ENCODE measurements at places on chromosomes 2 and 18.

DNA sequence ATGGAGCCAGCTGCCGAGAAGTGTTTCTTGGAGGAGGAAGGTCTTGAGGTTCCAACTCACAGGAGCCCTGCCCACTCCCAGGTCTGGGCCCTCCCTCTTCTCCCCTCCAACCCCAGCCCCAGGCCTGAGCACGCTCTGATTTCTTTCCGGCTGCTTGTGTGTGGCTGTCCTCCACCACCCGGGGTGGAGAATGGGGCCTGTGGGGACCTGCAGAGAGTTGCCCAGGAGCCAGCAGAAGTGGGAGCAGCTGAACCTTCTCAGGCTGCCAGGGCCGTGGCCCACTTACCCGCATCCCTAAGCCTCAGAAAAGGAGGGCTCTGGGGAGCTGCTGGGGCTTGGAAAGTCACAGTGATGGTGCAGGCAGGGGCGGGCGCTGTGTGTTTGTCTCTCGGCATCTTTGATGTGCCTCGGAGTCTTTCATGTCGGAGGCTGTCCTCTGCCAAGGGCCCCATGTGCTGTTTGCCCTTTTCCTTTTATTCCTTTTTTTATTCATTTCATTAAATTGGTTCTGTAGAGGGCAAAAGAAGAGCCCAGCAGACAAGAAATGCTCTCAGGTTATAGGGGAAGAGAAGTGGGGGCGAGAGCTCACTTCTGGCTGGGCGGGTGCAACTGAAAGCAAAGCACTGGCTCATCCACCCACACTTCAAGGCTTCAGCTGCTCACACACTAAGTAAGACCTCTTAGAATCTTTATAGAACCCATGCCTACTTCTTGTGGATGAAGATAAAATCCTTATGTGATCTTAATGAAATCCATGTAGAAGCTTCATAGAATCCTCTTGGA is 52.5 kb downstream of the SDC1 start:
- DNase-seq = no peak

- peak; percentile 34 for DNase-seq
These were observed 14.5 kb downstream of the IAH1 start for GRCh38 chr2:9488583-9489547.

DNA sequence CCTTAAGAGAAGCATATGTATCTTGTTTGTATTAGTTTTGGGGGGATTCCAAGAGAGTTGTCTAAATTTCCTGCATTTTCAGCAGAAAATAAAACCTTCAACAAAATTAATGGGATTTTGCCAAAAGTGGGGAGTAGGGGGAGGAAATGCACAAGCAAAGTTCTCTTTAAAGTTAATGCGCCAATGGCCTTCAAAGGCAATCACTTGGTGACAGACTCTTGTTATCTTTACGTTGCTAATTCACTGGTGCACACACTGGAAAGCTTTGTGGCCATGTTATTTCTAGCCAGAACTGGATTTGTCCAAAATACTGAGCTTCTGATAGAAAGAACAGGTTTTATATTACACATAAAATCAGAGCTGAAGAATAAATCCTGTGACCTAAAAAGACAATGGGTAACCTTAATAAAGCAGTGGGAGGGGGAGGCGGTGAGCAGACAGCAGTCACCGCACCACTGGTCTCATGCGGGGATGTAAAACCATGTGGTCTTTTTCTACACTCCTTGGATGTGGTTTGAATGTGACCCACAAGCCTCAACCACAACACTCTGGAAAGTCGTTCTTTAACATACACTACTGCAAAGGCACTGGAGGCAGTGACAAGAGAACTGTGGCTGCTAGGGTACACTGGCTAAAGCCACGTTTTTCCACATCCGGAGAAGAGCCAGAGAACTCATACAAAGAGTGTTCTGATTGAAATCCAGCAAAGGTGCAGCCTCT is 176.9 kb upstream of the SMAD7 start:
- DNase-seq = no peak

DNA sequence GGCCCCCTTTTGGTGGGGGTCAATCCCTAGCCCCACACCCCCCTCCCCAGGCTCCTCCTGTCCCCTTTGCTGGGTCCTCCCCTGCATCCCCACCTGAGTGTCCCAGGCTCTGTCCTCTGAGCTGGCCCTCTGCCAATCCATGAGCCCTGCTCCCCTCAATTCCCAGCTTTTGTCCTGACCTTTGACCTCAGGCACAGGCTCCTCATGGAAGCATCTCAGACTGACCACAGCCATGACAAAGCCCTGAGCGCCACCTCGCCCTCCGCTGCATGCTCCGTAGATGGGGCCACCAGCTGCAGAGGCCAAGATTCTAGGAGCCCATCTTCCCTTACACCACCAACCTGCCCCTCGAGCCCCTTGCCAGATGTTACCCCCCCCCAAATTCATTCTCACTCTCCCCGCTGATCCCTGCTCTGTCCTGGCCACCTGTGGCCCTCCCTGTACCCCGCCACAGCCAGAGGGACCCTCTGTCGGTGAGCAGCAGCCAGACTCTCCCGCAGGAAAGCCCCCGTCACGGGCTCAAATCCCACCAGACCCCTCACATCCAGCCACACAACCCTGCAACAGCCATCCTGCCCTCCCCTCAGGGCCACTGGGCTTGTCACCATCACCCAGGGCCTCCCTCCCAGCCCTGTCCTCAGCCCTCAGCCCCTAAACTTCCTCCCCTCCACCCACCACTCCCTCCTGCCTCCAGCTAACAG is 206.0 kb downstream of the MGAT5 start:
- no peak for DNase-seq

DNA sequence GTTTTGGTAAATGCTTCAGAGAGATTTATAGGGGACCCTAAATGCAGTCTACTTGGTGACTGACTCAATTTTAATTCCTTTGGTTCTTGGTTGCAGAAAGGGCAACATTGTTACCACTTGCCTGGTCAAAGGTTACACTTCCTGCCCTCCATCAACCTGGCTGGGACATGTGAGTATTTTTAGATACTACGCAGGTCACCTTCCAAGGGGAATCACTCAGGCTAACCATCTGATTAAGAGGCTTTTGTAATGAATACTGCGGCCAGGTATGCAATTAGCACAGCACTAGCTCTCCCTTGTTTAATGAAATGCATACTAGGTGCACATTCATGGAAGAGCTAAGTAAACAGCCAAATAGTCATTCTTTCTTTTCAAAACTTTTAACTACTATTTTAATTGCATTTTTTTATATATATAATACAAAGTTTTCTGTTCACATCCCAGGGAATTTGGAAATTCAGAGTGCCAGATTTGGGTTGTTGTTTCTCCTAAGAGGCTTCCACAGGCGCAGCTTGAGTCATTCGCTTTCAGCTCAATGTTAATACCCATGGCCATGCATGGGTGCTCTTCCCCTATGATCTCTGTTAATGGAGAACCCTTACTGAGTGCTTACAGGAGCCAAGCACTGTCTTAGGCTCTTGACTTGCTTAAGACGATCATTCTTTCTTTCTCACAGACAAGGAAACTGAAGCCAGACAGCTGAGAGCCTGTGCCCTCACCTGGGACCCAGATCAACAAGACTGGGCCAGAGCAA is 152.2 kb downstream of the MTX2 start:
- peak; percentile 67 for DNase-seq

DNA sequence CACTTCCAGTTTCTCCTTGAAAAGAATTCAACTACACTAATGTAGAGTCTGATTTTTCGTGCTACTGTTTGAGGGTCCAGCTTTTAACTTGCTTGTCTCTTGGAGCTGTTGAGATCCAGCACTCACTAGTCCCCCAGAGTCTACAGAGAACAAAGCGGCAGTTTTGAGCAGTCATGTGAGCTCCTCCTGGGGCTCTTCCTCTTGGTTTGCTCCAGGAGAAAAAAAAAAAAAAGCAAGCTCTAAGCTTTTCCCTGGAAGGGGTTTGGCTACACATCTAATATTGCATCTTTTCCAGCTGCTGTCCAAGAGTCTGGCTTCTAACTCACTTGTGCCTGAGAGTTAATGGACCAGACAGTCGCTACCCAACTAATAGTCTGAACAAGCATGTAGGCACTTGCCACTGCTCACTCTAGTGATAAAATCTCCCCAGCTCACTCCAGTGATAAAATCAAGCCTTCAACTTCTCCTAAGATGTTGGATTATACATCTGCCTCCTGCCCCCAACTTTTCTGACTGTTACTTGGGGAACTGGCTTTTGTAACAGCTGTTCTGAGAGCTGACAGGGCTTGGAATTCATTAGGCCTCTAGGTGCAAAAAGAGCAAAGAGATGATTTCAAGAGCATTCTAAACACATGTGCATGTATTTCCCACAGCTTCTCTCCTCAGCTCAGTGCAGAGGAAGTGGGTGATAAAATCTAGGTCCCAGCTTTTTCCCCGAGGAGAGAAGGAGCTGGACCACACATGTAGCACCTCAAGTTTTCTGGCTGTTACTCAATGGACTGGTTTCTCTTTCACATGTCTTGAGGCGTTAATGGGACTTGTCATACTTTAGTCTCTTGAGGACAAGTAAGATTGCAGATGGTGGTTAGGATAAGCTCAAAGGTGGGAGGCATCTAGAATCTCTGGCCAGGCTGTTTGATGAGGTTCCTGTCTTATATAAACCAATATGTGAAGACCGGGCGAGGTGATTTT is 750.5 kb downstream of the LRP1B start:
- no peak for DNase-seq

- DNase-seq = no peak
These were observed 61.7 kb downstream of the TCF7L1 start for GRCh38 chr2:85194780-85195480.

DNA sequence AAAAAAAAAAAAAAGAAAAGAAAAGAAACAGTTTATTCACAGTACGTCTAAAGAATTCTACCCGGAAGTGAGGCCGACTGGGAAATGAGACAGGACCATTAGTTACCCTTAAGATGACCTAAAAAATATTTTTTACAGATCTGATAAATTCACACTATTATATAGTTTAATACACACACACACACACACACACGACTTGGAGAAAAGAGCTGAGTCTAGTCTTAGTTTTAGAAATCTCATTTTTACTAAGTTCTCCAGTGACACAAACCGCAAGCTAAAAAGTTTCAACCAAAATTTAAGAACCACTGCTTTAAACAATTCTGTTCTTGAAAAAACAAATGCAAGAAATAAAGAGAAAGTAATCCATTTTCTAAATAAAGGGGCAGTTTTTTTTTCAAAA is 27.1 kb downstream of the ST3GAL5 start:
- DNase-seq = no peak

- DNase-seq = no peak
These were observed 58.7 kb downstream of the THADA start for GRCh38 chr2:43537137-43537536.

DNA sequence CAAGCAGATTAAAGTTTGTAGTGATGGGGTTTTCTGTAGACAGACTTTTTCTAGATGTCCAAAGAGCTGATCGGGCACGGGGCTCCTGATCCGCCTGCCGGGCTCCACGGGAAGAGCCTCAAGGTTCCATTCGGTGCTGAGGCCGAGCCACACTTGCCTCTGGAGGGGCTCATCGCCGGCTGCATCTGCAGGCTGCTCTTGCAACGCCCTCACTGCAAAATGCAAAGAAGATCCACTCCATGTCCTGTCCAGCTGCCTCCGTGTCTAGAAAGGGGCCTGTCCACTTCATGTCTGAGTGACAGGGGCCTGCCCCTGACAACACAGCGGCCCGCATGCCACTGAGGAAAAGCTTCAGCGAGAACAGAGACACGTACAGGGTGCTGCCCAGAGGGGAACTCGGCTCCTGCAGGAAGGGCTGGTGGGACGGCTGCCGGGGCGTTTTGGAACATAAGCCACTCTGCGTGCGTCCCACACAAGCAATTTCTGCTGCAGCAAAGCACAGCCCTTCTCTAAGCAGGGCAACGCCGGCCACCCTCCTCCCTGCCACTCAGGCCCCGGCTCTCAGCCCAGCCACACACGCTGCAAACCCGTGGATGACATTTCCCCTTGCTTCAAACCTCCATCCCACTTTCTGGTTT is 53.6 kb upstream of the CTDP1 start:
- DNase-seq = no peak

GRCh38 chr2:219225350-219225749 is 4.1 kb downstream of the ATG9A start:
- no peak for DNase-seq
